ENCODE measurements at places on chromosomes 3 and 15.

GRCh38 chr15:71573599-71573998 is 236.8 kb upstream of the NR2E3 start:
- no peak for DNase-seq

- DNase-seq = no peak
Observed at GRCh38 chr15:50735156-50735555, 30.4 kb downstream of the SPPL2A start.

GRCh38 chr3:114855839-114856238 is 291.2 kb downstream of the ZBTB20 start:
- no peak for DNase-seq

DNA sequence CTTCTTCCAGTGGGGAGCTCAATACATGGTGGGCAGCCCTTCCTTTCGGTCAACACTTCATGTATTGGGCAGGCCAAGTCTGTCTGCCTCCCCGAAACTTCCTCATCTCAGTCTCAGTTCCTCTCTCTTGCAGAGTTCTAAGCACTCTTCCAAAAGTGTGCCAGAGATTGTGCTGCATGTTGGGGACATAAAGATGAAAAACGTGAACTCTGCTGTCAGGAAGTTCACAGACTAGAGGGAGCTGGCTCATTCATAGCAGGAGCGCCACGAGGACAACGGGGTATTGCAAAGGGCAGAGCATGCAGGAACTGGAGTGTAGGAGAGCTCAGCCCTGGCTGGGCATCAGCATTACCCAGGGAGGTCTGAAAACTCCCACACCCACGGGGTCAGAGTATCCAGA is 15.3 kb upstream of the EPHB3 start:
- DNase-seq = no peak

DNA sequence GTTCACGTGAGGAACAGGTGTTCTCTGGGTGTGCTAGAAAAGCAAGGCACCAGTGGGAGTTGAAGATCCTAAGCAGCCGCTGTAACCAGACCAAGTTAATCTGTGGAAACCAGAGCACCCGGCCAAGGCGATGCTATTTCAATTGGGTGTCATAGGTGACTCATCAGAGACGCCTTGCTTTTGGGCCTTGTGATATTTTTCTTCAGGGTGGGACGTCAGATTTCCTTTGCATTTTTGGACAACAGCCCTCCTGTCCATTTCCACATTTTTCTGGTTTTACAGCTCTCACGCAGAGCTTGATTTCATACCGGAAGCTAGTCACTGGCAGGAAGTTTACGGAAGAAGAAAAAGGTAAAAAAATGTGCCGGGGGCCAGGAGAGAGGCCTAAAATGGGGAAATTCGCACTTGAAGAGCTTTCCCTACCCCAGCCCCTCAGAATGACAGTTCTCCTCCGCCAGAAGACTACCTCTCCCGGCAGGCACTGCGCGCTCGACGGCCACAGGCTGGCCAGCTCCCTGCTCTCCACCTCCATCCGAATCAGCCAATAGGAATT is 471 bp upstream of the KBTBD8 start:
- peak; percentile 62 for DNase-seq
